ENCODE measurements at places on chromosomes 3 and 15. TPM values are rescaled to one million over a fixed set of nuclear protein-coding genes. Genes with fewer than 3 reads are reported as not detected.

Gene MYRIP
- polyA plus RNA-seq: 0.54 TPM

Gene ANKRD63
- polyA plus RNA-seq: not detected

Gene ASB14
- 3.6 TPM for polyA plus RNA-seq

Gene CFAP92
- polyA plus RNA-seq: 0.23 TPM

Gene KNSTRN
- 16.7 TPM for polyA plus RNA-seq

Gene TRIM71
- not detected for polyA plus RNA-seq

Gene EIF3J
- 30.8 TPM for polyA plus RNA-seq

Gene C3orf85
- polyA plus RNA-seq: not detected

Gene RTF1
- polyA plus RNA-seq: 16.5 TPM

- H3K4me3 ChIP-seq: no peak overlapping the region
- no peaks in the 10 kb centered on the region for H3K27me3 ChIP-seq
- H3K27ac ChIP-seq: no peak overlapping the region
- no peak for DNase-seq
- no peaks in the 10 kb centered on the region for H3K4me1 ChIP-seq
Observed at GRCh38 chr3:2870724-2871333, 239.3 kb downstream of the IL5RA start.

DNA sequence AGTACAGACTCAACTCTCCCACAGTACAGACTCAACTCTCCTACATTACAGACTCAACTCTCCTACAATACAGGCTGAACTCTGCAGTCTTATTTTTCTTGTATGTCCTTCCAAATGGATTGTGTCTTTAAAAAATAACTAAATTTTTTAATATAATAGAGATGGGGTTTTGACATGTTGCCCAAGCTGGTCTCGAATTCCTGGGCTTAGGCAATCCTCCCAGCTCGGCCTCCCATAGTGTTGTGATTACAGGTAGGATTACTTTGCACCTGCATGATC is 31.2 kb upstream of the UBXN7 start:
- DNase-seq: no peak
- H3K4me3 ChIP-seq: no peak overlapping the region

GRCh38 chr3:159645874-159646273 is 342.8 kb upstream of the IL12A start:
- no peak overlapping the region for H3K27ac ChIP-seq
- DNase-seq: no peak
- no peak overlapping the region for H3K4me3 ChIP-seq
- no peaks in the 10 kb centered on the region for H3K27me3 ChIP-seq
- no peaks in the 10 kb centered on the region for H3K4me1 ChIP-seq

DNA sequence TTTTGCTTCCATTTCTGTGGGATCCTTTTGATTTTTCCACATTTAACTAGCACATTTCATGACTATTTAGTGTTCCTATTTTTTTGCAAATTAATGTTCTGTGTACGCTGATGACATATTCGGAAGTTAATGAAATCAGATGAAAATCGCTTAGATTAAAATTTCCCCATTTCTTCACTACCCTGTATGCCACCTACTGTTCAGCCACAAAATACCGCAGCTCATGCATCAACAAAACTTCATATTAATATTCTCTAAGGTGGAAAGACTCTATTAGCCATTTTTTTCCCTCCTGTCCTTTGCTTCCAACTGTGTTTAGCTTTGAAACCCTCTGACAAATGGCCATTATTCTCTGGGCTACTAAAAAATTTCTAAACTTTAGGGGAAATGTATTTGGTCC is 300.6 kb downstream of the MECOM start:
- no peak overlapping the region for H3K27ac ChIP-seq
- DNase-seq: no peak
- no peaks in the 10 kb centered on the region for H3K27me3 ChIP-seq
- no peaks in the 10 kb centered on the region for H3K36me3 ChIP-seq
- H3K4me3 ChIP-seq: no peak overlapping the region

DNA sequence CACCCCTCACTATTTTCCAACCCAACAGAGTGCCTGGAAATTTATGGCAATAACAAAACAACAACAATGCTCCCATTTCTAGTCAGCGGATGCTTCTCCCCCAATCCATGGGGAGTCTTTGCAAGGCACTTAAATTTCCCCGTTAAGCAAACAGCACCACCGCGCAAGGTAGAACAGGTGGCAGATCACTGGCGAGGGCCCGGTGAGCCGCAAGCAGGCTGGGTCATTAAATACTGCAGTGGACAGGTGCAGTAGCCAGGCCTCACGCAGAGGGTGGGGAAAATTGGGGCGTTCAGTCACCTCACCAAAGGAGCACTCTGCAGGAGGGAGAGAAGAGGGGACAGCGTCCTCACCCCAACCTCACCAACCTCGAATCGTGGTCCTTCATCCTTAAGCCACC is 147.5 kb downstream of the NTRK3 start:
- H3K36me3 ChIP-seq: no peaks in the 10 kb centered on the region
- no peaks in the 10 kb centered on the region for H3K4me1 ChIP-seq
- no peak overlapping the region for H3K4me3 ChIP-seq
- no peaks in the 10 kb centered on the region for H3K27me3 ChIP-seq
- no peak overlapping the region for H3K27ac ChIP-seq
- no peak for DNase-seq

DNA sequence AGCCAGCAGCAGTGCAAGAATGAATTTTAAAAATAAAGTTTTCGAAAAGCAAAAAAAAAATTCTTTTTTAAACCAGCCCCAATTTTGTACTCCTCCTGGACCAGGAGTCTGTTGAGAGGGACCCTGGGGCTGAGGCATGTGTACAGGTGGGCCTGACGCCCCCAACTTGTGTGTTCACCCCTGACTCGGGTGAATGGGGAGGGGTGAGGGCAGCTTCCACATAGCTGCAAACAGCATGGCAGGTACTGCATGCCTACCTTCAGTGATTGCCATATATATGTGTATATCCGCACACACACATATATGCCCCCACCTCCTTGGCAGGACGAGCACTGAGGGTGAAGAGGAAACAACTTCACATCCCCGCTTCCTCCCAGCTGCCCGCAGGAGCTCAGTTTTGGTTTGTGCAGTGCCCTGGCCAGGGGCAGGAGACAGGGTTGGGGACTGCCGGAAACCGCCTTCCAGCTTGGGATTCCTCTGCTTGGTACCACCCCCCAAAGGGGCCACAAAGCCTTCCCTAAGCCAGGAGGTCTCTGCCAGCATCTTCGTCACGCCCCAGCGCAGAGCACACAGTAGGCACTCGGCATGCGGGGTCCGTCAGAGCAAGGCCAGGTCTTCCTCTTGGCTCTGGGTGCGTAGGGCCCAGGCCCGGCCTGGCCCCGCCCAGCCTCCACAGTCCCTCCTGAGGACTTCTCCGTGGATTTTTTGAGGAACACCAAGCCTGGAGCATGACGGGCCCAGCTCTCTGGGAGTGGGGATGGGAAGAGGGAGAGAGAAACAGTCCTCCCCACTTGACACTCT is 61.8 kb upstream of the RPL32 start:
- peaks cover 87% of the 10 kb centered on the region for H3K36me3 ChIP-seq
- no peaks in the 10 kb centered on the region for H3K27me3 ChIP-seq
- peaks cover 21% of the 10 kb centered on the region for H3K4me1 ChIP-seq
- DNase-seq: no peak
- H3K27ac ChIP-seq: no peak overlapping the region

GRCh38 chr15:70632491-70633102 is 130.8 kb downstream of the UACA start:
- H3K27ac ChIP-seq: no peak overlapping the region
- no peak for DNase-seq
- no peaks in the 10 kb centered on the region for H3K27me3 ChIP-seq
- H3K4me3 ChIP-seq: no peak overlapping the region

GRCh38 chr15:52438047-52438446 is 90.6 kb downstream of the MYO5A start:
- H3K4me1 ChIP-seq: peaks cover 7% of the 10 kb centered on the region
- H3K27ac ChIP-seq: peak overlapping the region; percentile 59
- no peaks in the 10 kb centered on the region for H3K36me3 ChIP-seq
- H3K4me3 ChIP-seq: no peak overlapping the region
- no peaks in the 10 kb centered on the region for H3K27me3 ChIP-seq

- H3K36me3 ChIP-seq: no peaks in the 10 kb centered on the region
- no peak for DNase-seq
- H3K27ac ChIP-seq: no peak overlapping the region
- H3K4me3 ChIP-seq: no peak overlapping the region
- H3K4me1 ChIP-seq: peaks cover 12% of the 10 kb centered on the region
- H3K27me3 ChIP-seq: no peaks in the 10 kb centered on the region
Observed at GRCh38 chr15:68687136-68687735, 108.4 kb downstream of the CORO2B start.

DNA sequence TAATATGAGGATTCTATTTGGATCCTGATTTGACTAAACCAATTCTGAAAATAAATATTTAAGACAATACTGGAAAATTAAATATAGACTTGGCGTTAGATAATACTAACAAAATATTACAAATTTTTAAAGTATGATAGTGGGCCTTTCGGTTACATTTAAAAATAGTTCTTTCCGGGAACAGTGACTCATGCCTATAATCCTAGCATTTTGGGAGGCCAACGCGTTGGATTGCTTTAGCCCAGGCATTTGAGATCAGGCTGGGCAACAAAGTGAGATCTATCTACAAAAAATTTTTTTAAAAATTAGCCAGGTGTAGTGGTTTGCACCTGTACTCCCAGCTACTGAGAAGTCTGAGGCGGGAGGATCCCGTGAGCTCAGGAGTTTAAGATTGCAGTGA is 30.3 kb upstream of the GADL1 start:
- no peak for DNase-seq
- H3K27ac ChIP-seq: no peak overlapping the region
- H3K4me1 ChIP-seq: no peaks in the 10 kb centered on the region
- H3K27me3 ChIP-seq: no peaks in the 10 kb centered on the region
- H3K4me3 ChIP-seq: no peak overlapping the region

DNA sequence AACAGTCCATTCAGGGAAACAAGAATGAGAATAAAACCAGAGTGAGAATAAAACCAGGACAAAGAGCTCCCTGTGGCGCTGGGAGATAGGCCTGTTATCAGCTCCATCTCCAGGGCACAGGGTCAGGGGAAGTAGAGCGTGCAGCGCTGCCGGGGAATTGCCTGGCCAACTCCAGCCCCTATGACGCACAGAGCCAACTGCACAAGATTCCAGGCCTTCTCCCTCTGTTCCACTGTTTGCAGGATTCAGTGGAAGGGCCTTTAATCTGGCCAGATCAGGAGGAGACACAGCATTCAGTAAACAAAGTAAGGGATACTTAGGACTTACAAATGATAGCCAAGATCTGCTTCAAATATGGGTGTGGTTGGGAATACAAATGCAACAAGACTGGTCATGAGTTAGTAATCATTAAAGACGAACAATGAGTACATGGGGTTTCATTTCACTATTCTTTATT is 49.4 kb downstream of the ITGB5 start:
- H3K27me3 ChIP-seq: no peaks in the 10 kb centered on the region
- DNase-seq: peak; percentile 84
- peaks cover 25% of the 10 kb centered on the region for H3K36me3 ChIP-seq
- no peak overlapping the region for H3K4me3 ChIP-seq

DNA sequence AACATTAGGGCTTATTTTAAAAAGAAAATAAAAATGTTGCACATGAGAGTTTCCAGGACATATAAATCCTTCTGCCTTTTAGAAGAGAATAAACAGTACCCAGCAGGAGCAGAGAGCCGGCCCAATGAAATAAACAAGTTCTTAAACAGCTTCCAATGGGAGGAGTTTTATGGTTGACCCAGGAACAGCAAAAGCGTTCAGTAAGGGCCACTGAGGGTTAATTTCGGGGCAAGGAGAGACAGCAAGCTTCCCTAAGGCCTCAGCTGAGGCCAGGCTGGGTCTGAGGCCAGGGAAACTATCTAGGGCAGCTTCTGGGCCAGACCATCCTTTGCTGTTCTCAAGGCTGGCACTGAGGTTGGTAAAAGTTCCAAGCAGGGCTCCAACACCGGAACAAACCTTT is 3.4 kb downstream of the PDZRN3 start:
- H3K4me1 ChIP-seq: peaks cover 37% of the 10 kb centered on the region
- H3K4me3 ChIP-seq: peak overlapping the region; percentile 41
- DNase-seq: peak; percentile 44
- H3K27ac ChIP-seq: peak overlapping the region; percentile 94
- peaks cover 11% of the 10 kb centered on the region for H3K27me3 ChIP-seq
- no peaks in the 10 kb centered on the region for H3K36me3 ChIP-seq

GRCh38 chr3:19937459-19938294 is 3.7 kb upstream of the EFHB start:
- no peaks in the 10 kb centered on the region for H3K36me3 ChIP-seq
- H3K4me1 ChIP-seq: no peaks in the 10 kb centered on the region
- H3K4me3 ChIP-seq: no peak overlapping the region
- H3K27ac ChIP-seq: no peak overlapping the region
- H3K27me3 ChIP-seq: no peaks in the 10 kb centered on the region
- DNase-seq: no peak

GRCh38 chr3:197709135-197709534 is 27.6 kb downstream of the RUBCN start:
- no peak overlapping the region for H3K27ac ChIP-seq
- H3K27me3 ChIP-seq: no peaks in the 10 kb centered on the region
- DNase-seq: no peak
- peaks cover 18% of the 10 kb centered on the region for H3K4me1 ChIP-seq
- H3K4me3 ChIP-seq: no peak overlapping the region

All from heart left ventricle (tissue), 16 donors.